ENCODE measurements at places on chromosomes 1 and 21.

GRCh38 chr1:6998267-6998666, 213.0 kb downstream of the CAMTA1 start:
- DNase-seq = no peak

GRCh38 chr1:170640581-170640980, 23.4 kb upstream of the PRRX1 start:
- DNase-seq = no peak

GRCh38 chr1:200072636-200073285, 45.3 kb downstream of the NR5A2 start:
- DNase-seq = no peak

GRCh38 chr1:159939678-159940002, 5.8 kb downstream of the IGSF9 start:
- DNase-seq = no peak

DNA sequence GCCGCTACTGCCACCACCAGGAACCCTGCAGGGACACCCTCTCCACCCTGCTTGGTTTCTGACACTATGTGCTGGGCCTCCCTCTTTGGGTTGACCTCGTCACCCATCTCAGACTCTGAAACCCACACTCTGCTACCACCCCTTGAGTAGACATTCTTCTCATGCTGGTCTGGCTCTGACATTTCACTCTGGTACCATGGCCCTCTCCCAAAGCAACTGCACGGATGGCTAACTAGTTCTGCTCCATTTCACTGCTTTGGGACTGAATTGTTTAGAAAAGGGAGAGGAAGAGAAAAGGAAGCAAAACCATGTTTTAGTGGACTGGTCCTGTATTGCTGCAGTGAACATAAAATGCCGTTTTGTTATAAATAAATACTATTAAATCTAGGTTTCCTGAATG, 137.8 kb downstream of the KCNK2 start:
- DNase-seq = no peak

DNA sequence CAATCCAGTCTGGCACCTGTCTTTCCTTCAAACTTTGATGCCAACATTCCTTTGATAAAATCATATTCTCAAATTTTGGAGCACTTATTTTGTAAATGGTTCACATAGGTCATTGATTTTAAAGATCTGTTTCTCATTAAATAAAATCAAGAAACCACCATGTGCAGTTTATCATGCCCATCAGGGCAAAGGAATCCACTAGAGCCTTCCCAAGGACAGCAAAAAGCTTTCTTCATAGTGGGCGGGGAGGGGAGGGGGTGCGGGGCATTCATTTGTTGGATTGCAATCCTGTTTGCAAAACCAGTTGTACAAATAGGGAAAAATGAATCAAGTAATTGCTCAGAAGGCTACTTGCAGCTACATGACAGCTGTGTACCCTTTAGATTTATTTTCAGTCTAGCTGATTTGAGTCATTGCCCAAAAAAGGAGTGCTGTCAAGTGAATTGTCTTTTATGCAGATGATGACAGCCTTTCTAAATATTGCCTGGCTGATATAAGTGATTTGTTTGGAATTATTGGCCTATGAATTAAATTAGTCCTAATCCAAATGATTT, 23.0 kb downstream of the LRRC8B start:
- no peak for DNase-seq

DNA sequence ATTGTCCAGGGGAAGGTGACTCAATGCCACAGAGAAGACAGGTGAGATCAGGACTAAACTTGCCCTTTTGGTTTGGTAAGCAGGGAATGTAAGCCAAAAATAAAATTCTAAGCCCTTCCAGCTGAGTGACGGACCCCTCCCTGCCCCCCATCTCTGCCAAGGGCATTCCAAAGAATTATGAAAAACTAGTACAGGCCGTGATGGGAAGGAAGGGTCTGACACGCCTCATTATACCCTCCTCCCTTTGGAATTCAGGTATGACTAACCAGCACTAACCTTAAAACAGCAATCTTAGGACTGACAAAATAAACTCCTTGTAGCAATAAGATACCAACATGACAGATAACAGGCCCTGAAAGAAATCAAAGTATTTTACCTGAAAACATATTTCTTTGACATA, 99.6 kb downstream of the GABPA start:
- DNase-seq = no peak

GRCh38 chr1:179021873-179022272, 3.8 kb upstream of the FAM20B start:
- no peak for DNase-seq

- no peak for DNase-seq
These were observed 152.7 kb upstream of the NEGR1 start for GRCh38 chr1:72435025-72435424.

DNA sequence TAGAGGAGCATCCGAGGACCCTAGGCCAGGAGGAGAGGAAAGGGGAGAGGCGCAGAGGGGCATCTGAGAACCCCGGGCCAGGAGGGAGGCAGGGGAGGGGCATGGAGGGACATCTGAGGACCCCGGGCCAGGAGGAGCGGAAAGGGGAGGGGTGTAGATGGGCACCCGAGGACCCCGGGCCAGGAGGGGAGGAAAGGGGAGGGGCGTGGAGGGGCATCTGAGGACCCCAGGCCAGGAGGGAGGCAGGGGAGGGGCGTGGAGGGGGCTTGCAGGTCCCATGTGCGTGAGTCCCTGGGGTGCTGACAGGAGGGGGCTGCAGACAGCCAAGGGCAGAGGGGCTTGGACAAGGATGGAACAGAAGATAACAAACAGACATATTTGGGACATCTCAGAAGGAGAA, 190.0 kb upstream of the ARHGEF16 start:
- no peak for DNase-seq

DNA sequence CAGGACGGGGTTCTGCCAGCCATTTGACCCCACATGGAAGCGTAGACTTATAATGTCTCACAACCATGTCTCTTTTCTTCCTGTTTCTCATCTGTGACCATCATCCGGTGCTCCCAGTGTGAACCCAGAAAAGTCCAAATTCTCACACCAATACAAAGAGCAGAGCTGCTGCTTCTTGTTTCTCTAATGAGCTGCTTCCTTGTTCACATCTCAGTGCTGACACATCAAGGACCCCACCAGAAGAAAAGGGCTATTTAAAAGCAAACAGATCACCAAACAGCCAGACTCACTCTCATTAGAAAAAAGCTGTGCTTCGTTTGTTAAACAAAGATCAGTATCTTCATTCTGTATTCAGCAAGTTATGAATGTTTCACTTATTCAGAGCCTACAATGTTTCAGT, 835 bp upstream of the LCE1D start:
- DNase-seq = no peak

DNA sequence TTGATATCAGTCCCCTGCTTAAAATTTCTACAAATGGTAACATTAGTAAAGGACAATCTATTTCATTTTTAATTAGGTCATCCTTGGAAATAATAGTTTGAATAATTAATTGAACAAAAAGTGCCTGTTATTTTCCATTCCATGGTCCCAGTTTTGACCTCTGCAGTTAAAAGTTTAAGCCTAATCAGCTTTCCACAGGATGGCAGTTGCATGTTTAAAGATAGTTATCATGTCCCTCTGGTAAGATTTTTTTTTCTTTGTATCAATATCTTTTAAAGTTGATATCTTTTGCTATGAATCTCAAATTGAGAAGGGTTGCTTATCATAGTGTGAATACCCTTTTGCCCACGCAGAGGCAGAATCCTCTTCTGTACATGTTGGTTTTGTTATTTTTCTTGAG, 90.4 kb downstream of the HS2ST1 start:
- DNase-seq = no peak

DNA sequence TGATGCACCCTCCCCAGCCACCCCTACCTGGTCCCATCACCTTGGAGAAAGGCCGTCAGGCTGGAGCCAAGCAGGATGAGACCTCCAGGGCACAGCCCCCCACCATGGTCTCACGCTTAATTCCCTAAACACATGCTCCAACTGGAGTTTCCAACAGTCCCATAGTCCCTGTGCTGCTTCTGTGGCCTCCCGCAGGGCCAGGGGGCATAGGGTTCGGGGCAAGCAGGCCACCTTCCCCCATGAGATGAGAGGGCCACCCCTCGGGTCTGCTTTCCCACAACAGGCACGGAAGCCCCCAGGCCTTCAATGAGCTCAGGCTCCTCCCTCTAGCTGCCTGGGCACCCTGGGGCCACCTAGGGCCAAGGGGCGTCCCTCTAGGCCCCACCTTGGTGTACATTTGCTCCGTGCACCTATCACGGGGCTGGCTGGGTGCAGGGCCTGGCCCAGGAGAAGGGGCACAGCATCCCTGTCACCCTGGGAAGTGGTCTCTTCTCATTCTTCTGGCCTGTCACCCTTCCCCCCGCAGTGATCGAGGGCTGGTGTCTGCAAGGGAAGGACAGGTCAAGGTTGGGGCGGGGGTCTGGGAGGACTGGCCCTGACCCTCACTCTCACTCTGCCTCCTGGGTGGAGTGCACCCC, 42.4 kb downstream of the TRIM11 start:
- no peak for DNase-seq

DNA sequence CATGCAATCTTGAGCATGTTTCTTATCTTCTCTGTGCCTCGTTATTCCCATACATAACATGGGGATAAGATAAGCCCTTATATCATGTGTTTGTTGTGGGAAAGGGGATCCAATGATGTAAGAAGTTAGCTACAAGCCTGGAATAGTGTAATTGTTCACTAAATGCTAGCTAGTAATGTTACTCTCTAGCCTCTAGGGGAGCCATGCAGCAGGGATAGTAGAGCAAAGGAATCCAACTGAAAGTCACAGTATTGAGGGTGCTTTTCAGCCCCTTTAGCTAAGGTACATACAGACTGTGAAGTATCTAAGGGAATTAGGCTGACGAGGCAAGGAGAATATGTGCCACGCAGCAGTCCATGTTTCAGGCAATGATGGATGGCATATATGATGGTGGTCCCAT, 46.9 kb downstream of the IL23R start:
- DNase-seq = no peak

DNA sequence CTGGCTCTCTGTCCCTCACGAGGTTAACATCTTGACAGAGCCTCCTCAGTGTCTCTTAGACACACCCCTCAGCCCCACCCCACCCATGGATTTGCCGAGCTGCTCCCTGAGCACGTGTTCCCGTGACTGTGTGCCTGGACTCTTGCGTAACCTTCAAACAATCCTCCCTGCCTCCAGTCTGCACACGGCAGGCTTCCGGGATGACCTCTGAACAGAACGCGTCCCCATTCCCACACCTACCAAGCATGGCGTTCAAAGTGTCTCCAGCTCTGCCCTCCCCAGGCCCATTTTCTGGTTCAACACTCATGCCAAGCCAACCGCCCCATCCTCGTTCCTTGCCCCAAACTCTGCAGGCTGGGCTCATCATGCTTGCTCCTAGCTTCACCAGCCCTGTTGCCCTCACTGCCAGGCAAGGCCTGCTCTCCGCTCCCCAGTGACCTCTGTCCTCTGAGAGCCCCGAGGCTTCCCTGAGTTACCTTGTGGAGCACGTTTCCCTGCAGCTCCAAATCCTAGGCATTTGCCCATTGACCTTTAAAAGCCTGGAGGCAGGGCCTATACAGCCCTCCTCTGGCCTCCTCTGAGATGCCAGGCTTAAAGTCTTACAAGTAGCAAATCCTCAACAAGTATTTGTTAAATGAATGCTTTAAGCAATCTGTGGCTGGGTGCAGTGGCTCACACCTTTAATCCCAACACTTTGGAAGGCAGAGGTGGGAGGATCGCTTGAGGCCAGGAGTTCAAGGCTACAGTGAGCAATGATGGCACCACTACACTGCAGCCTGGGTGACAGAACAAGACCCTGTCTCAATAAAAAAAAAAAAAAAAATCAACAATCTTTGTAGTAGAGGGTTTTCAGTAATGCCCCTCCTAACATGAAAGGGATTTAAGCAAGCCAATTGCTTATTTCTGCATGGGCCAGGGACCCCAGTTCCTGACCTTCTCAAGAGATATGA, 5.0 kb downstream of the AGT start:
- no peak for DNase-seq

DNA sequence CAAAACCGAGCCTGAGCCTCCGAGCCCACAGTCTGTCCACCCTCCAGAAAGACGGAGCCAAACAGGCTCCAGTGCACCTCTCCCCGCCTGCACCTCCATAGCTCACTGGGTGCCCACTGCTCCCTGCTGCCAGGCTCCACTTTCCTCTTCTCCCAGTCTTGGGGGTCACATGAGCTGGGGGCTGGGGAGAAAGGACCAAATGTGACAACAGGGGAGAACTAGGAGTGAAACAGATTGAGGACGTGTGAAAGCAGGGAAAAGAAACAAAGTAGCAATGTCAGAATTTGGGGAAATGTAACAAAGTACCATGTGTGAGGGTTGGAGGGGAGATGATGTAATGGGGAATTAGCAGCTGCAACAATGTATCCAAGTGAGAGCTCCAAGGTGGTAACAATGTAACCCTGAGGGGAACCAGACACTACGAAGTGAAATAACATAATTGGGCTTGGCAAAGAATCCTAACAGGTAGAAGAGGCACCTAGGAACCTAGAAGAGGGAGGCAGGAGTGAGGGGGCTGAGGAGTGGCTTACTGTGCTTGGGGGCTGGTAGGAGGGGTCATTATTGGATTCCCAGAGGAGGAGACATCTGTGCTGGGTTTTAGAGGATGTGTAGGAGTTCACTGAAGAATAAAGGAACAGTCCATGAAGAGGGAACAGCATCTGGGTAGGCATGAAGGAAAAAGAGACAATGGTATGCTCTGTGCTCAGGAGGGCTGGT, 12.5 kb downstream of the SDC3 start:
- DNase-seq = no peak

- no peak for DNase-seq
These were observed 49.4 kb downstream of the KIF21B start for GRCh38 chr1:200973937-200974657.

DNA sequence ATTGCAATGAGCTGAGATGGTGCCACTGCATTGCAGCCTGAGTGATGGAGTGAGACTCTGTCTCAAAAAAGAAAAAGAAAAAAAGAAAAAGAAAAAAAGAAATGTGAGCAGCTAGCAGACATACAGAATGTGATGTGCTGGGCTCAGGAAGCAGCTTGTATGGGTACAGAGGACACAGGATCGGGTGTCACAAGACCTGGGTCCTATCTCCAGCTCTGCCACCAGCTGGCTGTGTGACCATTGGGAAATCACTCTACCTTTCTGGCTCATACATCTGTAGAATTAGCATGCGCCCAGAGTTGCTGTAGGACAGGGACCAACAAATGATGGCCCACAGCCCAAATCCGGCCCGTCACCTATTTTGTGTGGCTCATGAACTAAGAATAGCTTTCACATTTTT, 3.3 kb upstream of the PLA2G2C start:
- no peak for DNase-seq

- no peak for DNase-seq
These were observed 17.2 kb upstream of the CXADR start for GRCh38 chr21:17495680-17496079.

DNA sequence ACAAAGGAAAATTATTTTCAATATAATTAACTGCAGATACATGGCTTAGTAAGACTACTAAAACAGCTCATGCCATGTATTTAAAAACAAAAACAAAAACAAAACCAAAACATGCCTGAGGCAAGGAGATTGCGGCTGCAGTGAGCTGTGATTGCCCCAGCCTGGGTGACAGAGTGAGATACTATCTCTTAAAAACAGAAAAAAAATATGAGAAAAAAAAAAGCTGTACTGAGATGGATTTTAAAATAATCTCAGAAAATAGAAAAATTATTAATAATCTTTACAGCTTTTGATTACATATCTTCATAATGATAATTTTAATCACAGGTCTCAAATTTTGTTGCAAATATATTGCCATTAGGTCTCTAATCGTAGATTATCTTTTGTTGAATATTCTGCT, 24.0 kb upstream of the LIN9 start:
- no peak for DNase-seq

- no peak for DNase-seq
These were observed 55.7 kb downstream of the ADGRL4 start for GRCh38 chr1:78950826-78951225.
